Naive thymus-derived CD8-positive, alpha-beta T cell (primary cell): ENCODE measurements at places on chromosomes 16 and 17. TPM values are rescaled to one million over a fixed set of nuclear protein-coding genes. Genes with fewer than 3 reads are reported as not detected.

PRSS27 gene
- polyA plus RNA-seq: not detected

KRTAP16-1 gene
- polyA plus RNA-seq: not detected

TRIM25 gene
- 5.1 TPM for polyA plus RNA-seq

XPO6 gene
- polyA plus RNA-seq: 109 TPM

CA7 gene
- not detected for polyA plus RNA-seq

NTN1 gene
- not detected for polyA plus RNA-seq

PLK1 gene
- polyA plus RNA-seq: not detected

KIFC3 gene
- polyA plus RNA-seq: not detected

CD300E gene
- not detected for polyA plus RNA-seq

OR3A2 gene
- polyA plus RNA-seq: not detected

GDPD3 gene
- not detected for polyA plus RNA-seq

CDH5 gene
- not detected for polyA plus RNA-seq

CDYL2 gene
- polyA plus RNA-seq: 0.28 TPM

NECAB2 gene
- not detected for polyA plus RNA-seq

TPSD1 gene
- polyA plus RNA-seq: not detected

CBFA2T3 gene
- 0.04 TPM for polyA plus RNA-seq

CYB5B gene
- polyA plus RNA-seq: 83.3 TPM

OR1F1 gene
- polyA plus RNA-seq: not detected

PYDC1 gene
- not detected for polyA plus RNA-seq

KRTAP3-3 gene
- polyA plus RNA-seq: not detected

CEP131 gene
- polyA plus RNA-seq: 1.1 TPM

HYDIN gene
- polyA plus RNA-seq: not detected

PABPN1L gene
- not detected for polyA plus RNA-seq

SPN gene
- polyA plus RNA-seq: 92.9 TPM

SP6 gene
- polyA plus RNA-seq: not detected

PIRT gene
- polyA plus RNA-seq: not detected

ABCC6 gene
- 0.04 TPM for polyA plus RNA-seq

GGT6 gene
- not detected for polyA plus RNA-seq

BAIAP3 gene
- polyA plus RNA-seq: 0.06 TPM

NXN gene
- polyA plus RNA-seq: 0.07 TPM

FBXO39 gene
- 0.15 TPM for polyA plus RNA-seq

QPRT gene
- 0.15 TPM for polyA plus RNA-seq

AATK gene
- not detected for polyA plus RNA-seq

FOXJ1 gene
- 0.28 TPM for polyA plus RNA-seq

TBC1D3H gene
- not detected for polyA plus RNA-seq

KRT23 gene
- not detected for polyA plus RNA-seq

TBC1D28 gene
- polyA plus RNA-seq: not detected

KRTAP2-1 gene
- polyA plus RNA-seq: not detected

TM4SF5 gene
- polyA plus RNA-seq: not detected

CTRB2 gene
- polyA plus RNA-seq: not detected

WNT3 gene
- polyA plus RNA-seq: not detected

SPNS2 gene
- polyA plus RNA-seq: 0.55 TPM

ESRP2 gene
- not detected for polyA plus RNA-seq

FOXN1 gene
- not detected for polyA plus RNA-seq

KRTAP1-3 gene
- polyA plus RNA-seq: not detected

RAB37 gene
- polyA plus RNA-seq: 76.0 TPM

TPSAB1 gene
- polyA plus RNA-seq: not detected

SYNGR3 gene
- 0.77 TPM for polyA plus RNA-seq

NUDT7 gene
- 18.5 TPM for polyA plus RNA-seq

GCGR gene
- polyA plus RNA-seq: not detected

TP53TG3B gene
- polyA plus RNA-seq: not detected

ACSM5 gene
- polyA plus RNA-seq: not detected

LGALS9B gene
- not detected for polyA plus RNA-seq

VTN gene
- polyA plus RNA-seq: not detected

P3H4 gene
- polyA plus RNA-seq: 4.0 TPM

TNFSF13 gene
- 1.2 TPM for polyA plus RNA-seq

DHRS7C gene
- not detected for polyA plus RNA-seq

CFAP119 gene
- polyA plus RNA-seq: 0.11 TPM

CCL8 gene
- not detected for polyA plus RNA-seq

MPP3 gene
- polyA plus RNA-seq: not detected
